Bladder microvascular endothelial cell (primary cell): ENCODE measurements at places on chromosomes 12 and 14. TPM values are rescaled to one million over a fixed set of nuclear protein-coding genes. Genes with fewer than 3 reads are reported as not detected.

SLCO1A2 gene
- 0.19 TPM in 1 of 2 replicates, not detected in the other for total RNA-seq

AMDHD1 gene
- total RNA-seq: 0.06 and 0.32 TPM in 2 replicates

ENDOU gene
- total RNA-seq: under 0.01 and 0.13 TPM in 2 replicates

ARHGEF25 gene
- under 0.01 and 2.5 TPM in 2 replicates for total RNA-seq

GPHB5 gene
- not detected in 2 replicates for total RNA-seq

HOXC5 gene
- total RNA-seq: not detected in 2 replicates

TRIM9 gene
- total RNA-seq: not detected in 2 replicates

INTS13 gene
- 17.6 and 26.5 TPM in 2 replicates for total RNA-seq

WNT5B gene
- 0.32 and 0.44 TPM in 2 replicates for total RNA-seq

NKX2-1 gene
- not detected in 2 replicates for total RNA-seq

MAP3K9 gene
- total RNA-seq: 0.13 TPM in 1 of 2 replicates, not detected in the other

RHOF gene
- 3.9 and 5.8 TPM in 2 replicates for total RNA-seq

B4GALNT1 gene
- total RNA-seq: under 0.01 and 0.06 TPM in 2 replicates

FAM181A gene
- total RNA-seq: not detected in 2 replicates

AMN gene
- total RNA-seq: under 0.01 and 0.25 TPM in 2 replicates

GPRC5D gene
- not detected in 2 replicates for total RNA-seq

PTPRO gene
- under 0.01 and 0.06 TPM in 2 replicates for total RNA-seq

EML5 gene
- total RNA-seq: under 0.01 and 0.13 TPM in 2 replicates

LRRC10 gene
- total RNA-seq: not detected in 2 replicates

OTUB2 gene
- 0.49 and 1.2 TPM in 2 replicates for total RNA-seq

TAS2R31 gene
- 1.3 and 9.3 TPM in 2 replicates for total RNA-seq

HHIPL1 gene
- 1.9 and 3.7 TPM in 2 replicates for total RNA-seq

HCAR3 gene
- total RNA-seq: not detected in 2 replicates

FAIM2 gene
- total RNA-seq: not detected in 2 replicates

MIPOL1 gene
- total RNA-seq: 6.3 and 21.2 TPM in 2 replicates

GDF3 gene
- total RNA-seq: 0.06 and 0.16 TPM in 2 replicates

LDHB gene
- 468 and 482 TPM in 2 replicates for total RNA-seq

CARMIL3 gene
- total RNA-seq: not detected in 2 replicates

NR2C1 gene
- 15.1 and 35.5 TPM in 2 replicates for total RNA-seq

CLEC14A gene
- 122 and 339 TPM in 2 replicates for total RNA-seq

TOGARAM1 gene
- 8.9 and 20.6 TPM in 2 replicates for total RNA-seq

RNASE1 gene
- total RNA-seq: 39.1 and 99.4 TPM in 2 replicates

LALBA gene
- not detected in 2 replicates for total RNA-seq

COX8C gene
- not detected in 2 replicates for total RNA-seq

BCL2L14 gene
- not detected in 2 replicates for total RNA-seq

DACT1 gene
- 0.13 and 0.32 TPM in 2 replicates for total RNA-seq

VSX2 gene
- not detected in 2 replicates for total RNA-seq

KRT83 gene
- total RNA-seq: not detected in 2 replicates

ALDH6A1 gene
- 8.6 and 23.3 TPM in 2 replicates for total RNA-seq

PLBD2 gene
- 16.8 and 28.0 TPM in 2 replicates for total RNA-seq

DIO2 gene
- total RNA-seq: under 0.01 and 0.19 TPM in 2 replicates

CMKLR1 gene
- total RNA-seq: under 0.01 TPM in 1 of 2 replicates, not detected in the other

ATF1 gene
- total RNA-seq: 19.9 and 28.6 TPM in 2 replicates

TTC9 gene
- total RNA-seq: under 0.01 and 0.06 TPM in 2 replicates

TAS2R8 gene
- total RNA-seq: not detected in 2 replicates

TSPAN19 gene
- total RNA-seq: 0.19 TPM in 1 of 2 replicates, not detected in the other

KIF26A gene
- 7.0 and 18.6 TPM in 2 replicates for total RNA-seq

ANG gene
- total RNA-seq: 2.6 and 3.7 TPM in 2 replicates

ASB2 gene
- 0.32 TPM in 1 of 2 replicates, not detected in the other for total RNA-seq

RTL1 gene
- not detected in 2 replicates for total RNA-seq

FICD gene
- 5.0 and 8.2 TPM in 2 replicates for total RNA-seq

CCDC184 gene
- 0.06 TPM in 1 of 2 replicates, not detected in the other for total RNA-seq

HOXC13 gene
- total RNA-seq: not detected in 2 replicates

FAM222A gene
- under 0.01 and 0.25 TPM in 2 replicates for total RNA-seq

PRIM1 gene
- total RNA-seq: 6.8 and 7.8 TPM in 2 replicates

YY1 gene
- total RNA-seq: 39.8 and 61.2 TPM in 2 replicates

PAPLN gene
- 7.8 and 73.1 TPM in 2 replicates for total RNA-seq

CLEC4D gene
- total RNA-seq: not detected in 2 replicates

CGRRF1 gene
- total RNA-seq: 8.4 and 11.8 TPM in 2 replicates
